Cardiac ventricle fibroblast (primary cell): ENCODE measurements at places on chromosomes 5 and 9. TPM values are rescaled to one million over a fixed set of nuclear protein-coding genes. Genes with fewer than 3 reads are reported as not detected.

Gene PCA3
- not detected in 2 replicates for total RNA-seq

Gene TEX48
- not detected in 2 replicates for total RNA-seq

Gene ORM1
- total RNA-seq, result not detected in 2 replicates

Gene SH2D3C
- total RNA-seq, result 1.1 and 2.5 TPM in 2 replicates

Gene CER1
- not detected in 2 replicates for total RNA-seq

Gene GDA
- not detected in 2 replicates for total RNA-seq

Gene CCNJL
- total RNA-seq, result 0.06 and 0.39 TPM in 2 replicates

Gene OBP2B
- not detected in 2 replicates for total RNA-seq

Gene PRDM9
- total RNA-seq, result not detected in 2 replicates

Gene GPR151
- not detected in 2 replicates for total RNA-seq

Gene SNCAIP
- total RNA-seq, result 0.19 and 0.78 TPM in 2 replicates

Gene PCDHB5
- total RNA-seq, result 1.1 and 2.2 TPM in 2 replicates

Gene EQTN
- not detected in 2 replicates for total RNA-seq

Gene PCDHGA3
- total RNA-seq, result 5.1 and 8.1 TPM in 2 replicates

Gene EGR1
- 28.6 and 29.2 TPM in 2 replicates for total RNA-seq

Gene SLC35A4
- 26.9 and 37.6 TPM in 2 replicates for total RNA-seq
